ENCODE measurements at places on chromosomes 7 and 10. TPM values are rescaled to one million over a fixed set of nuclear protein-coding genes. Genes with fewer than 3 reads are reported as not detected.

GRCh38 chr10:70348228-70348850 is 34.1 kb downstream of the LRRC20 start:
- DNase-seq, result peak; percentile 30
- H3K4me3 ChIP-seq, result no peak overlapping the region
- no peaks in the 10 kb centered on the region for H3K4me1 ChIP-seq
- H3K36me3 ChIP-seq, result no peaks in the 10 kb centered on the region

GRCh38 chr10:86221442-86222335 is 144.9 kb downstream of the GRID1 start:
- H3K36me3 ChIP-seq, result no peaks in the 10 kb centered on the region
- H3K4me1 ChIP-seq, result no peaks in the 10 kb centered on the region
- no peak overlapping the region for H3K4me3 ChIP-seq
- H3K27ac ChIP-seq, result no peak overlapping the region
- H3K27me3 ChIP-seq, result no peaks in the 10 kb centered on the region
- DNase-seq, result no peak

DNA sequence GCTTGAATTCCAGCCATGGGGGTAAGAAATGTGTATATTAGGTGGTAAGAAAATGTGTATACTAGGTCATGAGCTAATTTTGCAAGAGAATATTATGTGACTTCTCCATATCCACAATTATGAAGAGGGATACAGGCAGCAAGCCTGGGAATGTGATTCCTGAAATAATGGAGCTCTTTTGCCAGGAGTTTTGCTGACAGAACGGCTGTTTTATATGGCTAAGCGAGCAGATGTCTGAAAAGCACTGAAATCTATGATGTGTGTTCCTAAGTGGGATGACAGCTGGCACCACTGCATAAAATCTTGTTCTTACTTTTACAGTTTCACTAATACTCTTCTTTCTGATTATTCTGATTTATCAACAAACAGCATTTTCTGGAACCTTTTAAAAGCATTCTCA is 386.0 kb upstream of the HPS1 start:
- no peaks in the 10 kb centered on the region for H3K36me3 ChIP-seq
- H3K27ac ChIP-seq, result no peak overlapping the region
- no peak overlapping the region for H3K4me3 ChIP-seq
- H3K27me3 ChIP-seq, result no peaks in the 10 kb centered on the region
- no peak for DNase-seq

GRCh38 chr10:123480845-123481244 is 185.3 kb upstream of the GPR26 start:
- H3K4me3 ChIP-seq, result no peak overlapping the region
- no peak overlapping the region for H3K27ac ChIP-seq
- no peaks in the 10 kb centered on the region for H3K36me3 ChIP-seq
- peaks cover 2% of the 10 kb centered on the region for H3K27me3 ChIP-seq
- H3K4me1 ChIP-seq, result no peaks in the 10 kb centered on the region

DNA sequence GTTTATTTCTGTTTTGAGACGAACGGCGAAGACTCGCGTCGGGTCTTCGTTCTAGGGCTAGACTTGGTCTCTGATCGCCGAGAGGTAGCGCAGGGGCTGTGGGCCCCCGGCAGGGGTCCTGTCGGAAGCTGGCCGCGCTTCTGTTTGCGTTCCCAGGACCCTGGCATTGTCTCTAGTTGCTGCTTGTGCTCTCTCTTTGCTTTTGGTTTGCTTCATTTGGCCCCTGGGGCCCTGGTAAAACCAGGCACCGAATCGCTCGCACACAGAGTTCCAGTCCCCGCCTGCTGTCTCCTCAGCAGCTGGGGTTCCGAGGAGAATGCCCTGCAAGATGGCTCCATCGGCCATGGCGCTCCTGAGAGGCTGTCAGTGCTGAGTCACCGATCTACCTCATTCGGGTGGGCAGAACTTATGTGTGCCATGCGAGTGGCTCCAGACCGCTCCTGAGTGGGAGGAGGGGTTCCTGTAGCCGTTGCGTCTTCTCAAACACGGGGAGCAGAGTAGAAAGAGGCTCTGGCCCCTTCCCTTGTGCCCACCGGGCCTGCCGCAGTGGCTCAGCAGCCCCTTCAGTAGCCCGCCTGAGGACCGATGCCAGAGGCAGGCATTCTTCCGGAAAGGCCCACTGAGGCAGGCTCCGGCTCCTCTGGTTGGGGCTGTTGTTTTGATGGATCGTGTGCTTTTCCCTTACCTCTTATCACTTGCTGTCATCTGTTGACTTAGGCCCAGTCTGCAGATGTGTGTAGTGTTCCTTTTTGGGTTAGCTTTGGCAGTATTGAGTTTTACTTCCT is 826 bp downstream of the CHPF2 start:
- H3K27ac ChIP-seq, result peak overlapping the region; percentile 99
- H3K27me3 ChIP-seq, result no peaks in the 10 kb centered on the region
- H3K36me3 ChIP-seq, result peaks cover 28% of the 10 kb centered on the region
- DNase-seq, result peak; percentile 78
- H3K4me1 ChIP-seq, result peaks cover 40% of the 10 kb centered on the region
- peak overlapping the region; percentile 99 for H3K4me3 ChIP-seq

DNA sequence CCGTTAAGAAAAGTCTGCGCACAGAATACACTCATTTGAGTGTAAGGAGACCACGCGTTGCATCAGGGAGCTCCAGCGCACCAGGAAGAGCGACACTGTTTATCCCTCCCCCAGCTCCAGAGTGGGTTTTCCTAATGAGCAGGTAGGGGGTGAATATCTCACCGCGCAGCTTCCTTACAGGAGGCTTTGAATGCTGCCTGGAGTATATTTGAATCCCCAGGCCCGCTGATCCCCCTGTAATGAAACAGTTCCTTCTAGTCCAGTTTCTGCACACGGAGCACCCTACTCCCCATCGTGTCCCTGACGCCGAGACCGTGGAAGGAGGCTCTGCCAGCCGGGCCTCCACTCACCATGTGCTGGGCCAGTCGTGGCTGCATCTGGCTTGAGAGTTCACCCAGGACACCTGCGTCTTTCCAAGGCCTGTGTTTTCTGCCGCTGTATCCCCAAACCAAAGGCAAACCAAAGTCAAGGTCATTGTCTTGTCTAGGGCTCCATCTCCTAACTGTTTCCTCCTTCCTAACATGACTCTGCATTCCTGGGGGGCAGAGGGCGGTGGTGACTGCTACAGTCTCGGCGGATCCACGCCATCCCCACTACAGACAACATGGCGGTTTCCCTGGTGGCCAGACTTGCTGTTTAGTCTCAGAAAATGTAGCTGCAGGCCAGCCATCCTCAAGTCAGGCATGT is 167.8 kb downstream of the USP6NL start:
- H3K27me3 ChIP-seq, result peaks cover 1% of the 10 kb centered on the region
- H3K36me3 ChIP-seq, result no peaks in the 10 kb centered on the region
- no peak for DNase-seq
- no peak overlapping the region for H3K4me3 ChIP-seq
- no peak overlapping the region for H3K27ac ChIP-seq

The SLC26A5 gene
- not detected for total RNA-seq

The HOXA7 gene
- not detected for total RNA-seq

The C10orf143 gene
- 2.5 TPM for total RNA-seq

The LRIT1 gene
- total RNA-seq, result not detected
